ENCODE measurements at places on chromosomes 2 and 18. TPM values are rescaled to one million over a fixed set of nuclear protein-coding genes. Genes with fewer than 3 reads are reported as not detected.

The CTAGE1 gene
- not detected for total RNA-seq

GRCh38 chr2:129791712-129792111, 187.8 kb upstream of the RAB6C start:
- no peak for DNase-seq

DNA sequence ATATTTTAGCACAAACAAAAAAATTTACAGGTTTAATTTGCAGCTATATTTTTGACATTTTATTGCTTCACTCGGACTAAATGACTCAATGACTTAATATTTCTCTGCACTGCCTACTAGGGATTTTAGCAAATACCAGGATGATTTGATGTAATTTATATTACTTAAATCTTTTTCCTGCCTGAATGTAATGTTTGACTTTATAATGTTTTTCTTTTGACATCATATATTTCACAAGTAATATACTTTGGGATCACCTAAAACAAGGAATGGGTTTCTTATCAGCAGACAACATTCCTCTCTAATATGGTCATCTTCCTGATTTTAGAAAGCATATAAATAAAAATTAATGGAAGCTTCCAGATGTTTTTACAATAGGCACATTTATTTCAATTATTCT, 253.2 kb upstream of the EPC2 start:
- DNase-seq, result no peak

DNA sequence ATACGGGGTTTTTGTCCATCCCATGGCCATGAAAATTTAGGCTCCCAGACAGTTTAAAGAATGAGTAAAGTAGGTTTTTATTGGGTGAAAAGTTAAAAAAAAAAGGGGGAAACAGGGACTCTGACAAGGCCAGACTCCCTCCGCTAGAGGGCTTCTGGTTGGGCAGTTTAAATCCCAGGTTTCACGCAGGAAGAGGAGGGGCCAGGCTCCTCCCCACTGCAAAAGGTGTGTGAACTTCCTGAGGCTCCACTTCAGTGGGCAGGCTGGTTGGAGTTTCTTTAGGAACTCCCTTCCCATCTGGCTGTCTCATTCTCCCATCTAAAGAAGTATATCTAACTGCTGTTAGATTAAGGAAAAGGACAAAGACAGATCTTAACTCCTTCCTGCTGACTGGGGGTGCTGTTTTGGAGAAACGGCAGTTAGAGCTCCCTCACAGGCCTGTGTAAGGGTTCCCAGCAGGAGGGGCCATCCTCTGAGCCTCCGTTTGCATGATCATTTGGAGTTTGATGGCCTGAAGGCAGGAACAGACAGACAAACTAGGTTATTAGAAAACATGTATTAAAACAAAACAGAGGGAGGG, 1160.7 kb downstream of the CNTNAP5 start:
- DNase-seq, result no peak

- DNase-seq, result peak; percentile 71
Measured at GRCh38 chr2:210224941-210225672, at the start of gene ACADL. Gene ACADL, minus strand, starts transcription at chr2:210225447. Its CDS starts 184 bp downstream, at chr2:210225263.

GRCh38 chr2:109001201-109001600, 12.2 kb upstream of the EDAR start:
- no peak for DNase-seq

The TMEM247 gene
- total RNA-seq, result not detected

DNA sequence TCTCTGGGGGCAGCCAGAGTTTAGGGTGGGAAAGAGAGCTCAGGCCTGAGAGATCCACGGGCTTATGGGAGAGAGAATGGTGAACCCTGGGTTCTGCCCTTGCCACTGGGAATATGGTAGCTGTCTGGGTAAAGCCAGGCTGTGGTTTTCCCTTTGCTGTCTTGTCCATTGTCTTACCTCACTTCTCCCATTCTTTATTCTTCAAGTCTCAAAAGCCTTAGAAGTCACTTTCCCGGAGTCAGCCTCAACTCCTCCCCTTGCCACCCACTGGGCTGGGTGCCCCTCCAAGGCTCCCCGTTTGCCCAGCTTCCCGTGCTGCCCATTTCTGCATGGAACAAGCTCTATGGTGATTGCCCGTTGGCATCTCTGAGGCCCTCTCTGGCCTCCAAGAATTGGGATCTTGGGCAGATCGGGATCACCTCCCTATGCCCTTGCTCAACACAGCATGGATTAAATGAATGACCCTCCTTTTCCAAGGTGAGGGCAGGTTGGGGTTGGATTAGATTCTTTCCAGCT, 228.2 kb downstream of the HAUS1 start:
- DNase-seq, result no peak

The TMEM37 gene
- total RNA-seq, result 15.3 TPM

GRCh38 chr2:125427721-125428315, 1228.1 kb upstream of the GYPC start:
- no peak for DNase-seq

DNA sequence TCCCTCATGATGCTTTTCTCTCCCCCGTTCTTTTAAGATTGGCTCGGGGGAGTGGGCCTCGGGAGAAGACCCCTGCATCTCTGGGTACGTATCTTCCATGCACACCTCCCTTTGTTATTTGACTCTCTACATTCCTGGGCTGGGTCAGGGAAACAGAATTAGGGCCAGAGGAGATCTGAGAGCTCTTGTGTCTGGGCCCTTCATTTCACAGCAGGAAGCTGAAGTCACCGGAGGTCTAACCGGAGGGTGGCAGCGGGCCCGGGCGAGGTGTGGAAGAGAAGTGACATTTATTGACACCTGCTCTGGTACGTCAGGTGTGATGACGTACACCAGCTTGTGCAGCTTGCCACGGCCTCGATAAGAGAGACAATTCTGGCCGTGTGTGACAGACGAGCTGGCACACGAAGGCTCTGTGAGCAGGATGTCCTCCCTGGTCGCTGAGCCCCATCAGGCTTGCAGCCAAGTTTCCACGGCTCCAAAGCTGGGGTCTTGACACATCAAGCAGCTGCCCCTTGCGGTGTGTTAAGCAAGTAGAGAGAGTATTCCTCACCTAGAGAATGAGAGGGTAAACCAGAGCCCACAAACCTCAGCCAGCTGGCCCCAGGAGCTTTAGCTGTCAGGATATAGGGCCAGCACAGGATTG, 30.4 kb downstream of the TOGARAM2 start:
- peak; percentile 11 for DNase-seq

DNA sequence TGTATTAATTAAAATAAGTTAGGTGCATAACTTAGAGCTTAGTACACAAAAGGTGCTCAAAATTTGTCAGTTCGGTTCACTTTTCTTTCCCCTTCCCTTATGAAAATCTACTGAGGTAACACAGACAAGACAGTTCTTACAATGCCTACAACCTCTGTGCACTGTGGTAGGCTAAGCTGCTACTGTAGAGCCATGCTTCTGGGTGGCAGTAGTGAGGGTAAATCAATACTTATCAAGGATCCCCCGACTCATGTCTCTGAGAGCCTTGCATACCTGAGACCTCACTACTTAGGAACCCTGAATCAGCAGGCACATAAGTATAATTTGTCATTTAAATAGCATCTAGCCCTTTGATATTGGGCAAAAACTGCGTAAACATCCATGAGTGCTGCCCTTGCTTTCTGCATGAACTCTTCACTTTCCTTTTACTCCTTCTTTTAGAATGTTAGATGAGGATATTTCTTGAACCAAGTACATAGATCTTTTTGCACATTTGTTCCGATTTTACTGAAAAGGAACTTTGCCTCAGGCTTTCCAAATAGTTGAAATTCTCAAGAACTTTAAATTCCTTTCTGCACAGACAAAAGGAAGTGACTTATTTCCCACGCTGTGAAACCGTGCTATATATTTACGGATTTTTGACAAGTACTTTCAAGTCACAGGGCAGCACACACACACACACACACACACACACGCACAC, 234.4 kb downstream of the TRIB2 start:
- DNase-seq, result no peak

The GALR1 gene
- total RNA-seq, result 0.87 TPM

DNA sequence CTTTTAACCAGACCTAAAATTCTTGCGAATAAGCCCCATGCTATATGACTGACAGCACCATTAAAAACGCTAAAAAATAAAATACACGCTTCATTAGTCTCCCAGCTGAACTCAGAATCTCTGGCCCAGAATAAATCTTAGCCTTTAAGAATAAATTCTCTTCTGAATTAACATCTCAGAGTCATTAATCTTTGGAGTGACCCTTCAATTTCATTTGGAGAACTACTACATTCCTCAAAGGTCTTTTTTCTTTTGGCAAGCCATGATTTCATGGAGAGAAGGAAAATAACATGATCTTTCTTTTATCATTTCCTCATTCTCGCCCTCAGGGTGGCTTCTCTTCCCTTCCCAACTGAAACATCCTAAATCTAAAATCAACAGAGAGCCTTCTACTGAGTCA, 259.0 kb downstream of the AFF3 start:
- DNase-seq, result no peak

- DNase-seq, result no peak
Measured at GRCh38 chr18:54702686-54703085, 111.6 kb downstream of the DYNAP start.

GRCh38 chr2:27081984-27082772, 3.8 kb downstream of the EMILIN1 start:
- DNase-seq, result no peak

DNA sequence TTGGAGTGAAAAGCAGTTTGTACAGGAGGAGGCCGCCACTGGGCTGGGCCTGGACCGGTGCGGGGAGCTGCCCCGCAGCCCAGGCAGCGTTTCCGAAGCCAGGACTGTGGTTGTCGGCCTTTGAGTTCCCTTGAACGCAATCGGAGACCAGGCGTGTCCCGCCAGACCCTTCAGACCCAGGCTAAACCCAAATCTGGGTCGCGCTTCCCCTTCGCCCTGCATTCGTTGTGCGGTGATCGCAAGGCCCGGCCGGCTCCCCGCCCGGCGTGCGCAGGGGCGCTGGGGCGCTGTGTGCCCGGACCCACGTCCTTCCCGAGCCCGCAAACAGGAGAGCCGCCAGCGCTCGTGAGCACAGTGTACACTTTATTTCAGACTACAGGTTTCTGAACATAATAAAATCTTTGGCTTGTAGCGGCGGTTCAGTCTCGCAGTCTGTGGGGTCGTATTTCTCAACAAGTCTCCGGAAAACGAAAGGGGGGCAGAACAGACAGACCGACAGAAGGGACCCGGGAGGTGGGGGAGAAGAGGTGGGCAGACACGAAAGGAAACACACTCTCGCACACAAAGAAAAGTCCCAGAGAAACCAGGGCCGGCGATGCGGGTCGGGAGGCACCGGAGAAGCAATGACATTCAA, 5.5 kb downstream of the EN1 start:
- no peak for DNase-seq

- DNase-seq, result no peak
Measured at GRCh38 chr2:130756053-130756873, 923 bp downstream of the AMER3 start.

The PARD6G gene
- total RNA-seq, result 10.5 TPM

GRCh38 chr2:203783496-203784203, 77.2 kb downstream of the CD28 start:
- DNase-seq, result no peak

DNA sequence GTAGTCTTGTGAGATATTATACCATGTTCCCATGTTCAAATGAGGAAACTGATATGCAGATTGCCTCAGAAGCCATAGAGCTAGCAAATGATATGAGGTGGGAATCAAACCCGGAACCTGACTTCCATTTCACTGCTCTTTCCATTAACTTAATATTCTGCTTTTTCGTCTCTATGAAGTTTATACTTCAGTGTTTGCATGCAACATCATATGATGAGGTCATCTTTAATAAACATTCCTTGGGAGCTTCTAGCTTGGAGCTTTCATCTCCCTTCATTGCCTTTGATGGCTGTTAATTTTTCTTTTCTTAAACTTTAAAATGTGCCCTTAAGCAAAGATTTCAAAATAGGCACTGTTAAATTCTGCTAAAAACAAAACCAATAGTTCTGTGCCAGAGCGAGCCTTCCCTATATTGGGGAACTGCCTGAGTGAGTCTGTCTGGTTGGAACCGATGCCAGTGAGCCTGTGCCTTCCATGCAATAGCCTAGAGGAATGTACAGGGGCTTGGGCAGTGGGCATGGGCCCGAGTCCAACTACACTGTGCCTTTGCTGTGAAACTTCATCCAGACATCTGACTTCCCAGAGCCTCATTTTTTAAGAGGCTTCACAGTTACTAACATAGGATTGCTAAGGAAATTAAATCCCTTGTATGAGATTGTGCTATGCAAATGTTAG, 91.1 kb upstream of the TMEM200C start:
- DNase-seq, result no peak

DNA sequence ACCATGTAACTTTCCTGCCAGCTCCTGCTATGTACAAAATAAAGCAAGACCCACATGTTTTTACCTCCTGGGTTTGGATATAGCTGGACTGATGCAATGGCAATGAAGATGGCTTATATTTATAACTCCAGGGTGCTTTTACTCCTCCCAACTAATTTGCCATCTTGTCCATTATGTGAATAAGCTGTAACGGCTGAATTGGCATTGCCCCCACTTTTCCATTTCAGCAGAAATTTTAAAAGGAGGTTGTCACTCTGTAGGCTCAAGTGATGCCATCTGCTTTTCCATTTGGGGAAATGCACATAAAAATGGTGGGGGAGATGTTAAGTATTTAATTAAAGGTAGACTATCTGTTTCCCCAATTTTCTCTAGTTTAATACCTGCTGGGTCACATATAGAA, 345.5 kb downstream of the ERBB4 start:
- DNase-seq, result no peak

The ABCB11 gene
- not detected for total RNA-seq

GRCh38 chr2:150526827-150527226, 39.4 kb upstream of the RND3 start:
- DNase-seq, result no peak

The CEBPZOS gene
- total RNA-seq, result 28.2 TPM

The SUCLG1 gene
- 48.0 TPM for total RNA-seq

The NT5C1B gene
- total RNA-seq, result not detected

DNA sequence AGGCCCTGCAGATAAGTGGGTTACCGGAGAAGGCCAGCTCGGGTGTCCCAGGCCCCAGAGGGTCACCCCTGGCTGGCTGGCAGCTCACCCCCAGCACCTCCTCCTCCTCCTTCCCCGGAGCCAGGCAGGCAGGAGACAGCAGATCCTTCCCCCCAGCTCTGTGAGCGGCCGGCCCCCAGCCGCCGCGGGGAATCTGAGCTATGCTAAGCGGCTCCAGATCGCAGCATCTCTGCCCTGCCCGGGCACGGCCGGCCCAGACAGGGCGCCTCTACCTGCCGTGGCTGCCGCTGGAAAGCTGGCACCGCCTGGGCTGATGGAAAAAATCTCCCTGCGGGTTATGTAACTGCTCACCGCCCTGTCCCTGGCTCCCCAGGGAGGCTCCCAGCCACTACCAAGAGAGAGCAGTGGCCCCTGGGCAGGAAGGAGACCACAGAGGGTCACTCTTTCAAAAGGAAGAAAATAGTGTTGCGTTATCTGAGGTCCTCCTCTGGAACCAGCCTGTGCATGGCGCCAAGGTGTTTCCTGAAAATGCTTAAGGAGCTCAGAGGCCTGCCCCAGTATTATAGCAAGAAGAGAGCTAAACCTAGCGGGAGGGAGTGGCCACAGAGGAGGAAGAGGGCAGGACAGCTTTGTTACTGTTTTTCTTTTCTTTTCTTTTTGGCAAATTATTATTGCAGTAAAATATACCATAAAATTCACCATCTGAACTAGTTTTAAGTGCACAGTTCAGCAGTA, 179.0 kb downstream of the SMAD7 start:
- DNase-seq, result no peak

The HRH4 gene
- total RNA-seq, result not detected

GRCh38 chr2:23498943-23499342, 114.0 kb downstream of the KLHL29 start:
- no peak for DNase-seq

GRCh38 chr18:24734058-24734457, 273.6 kb downstream of the HRH4 start:
- DNase-seq, result peak; percentile 21

The SF3B6 gene
- 82.6 TPM for total RNA-seq

The MPV17 gene
- total RNA-seq, result 105 TPM

The EDAR gene
- total RNA-seq, result not detected

- no peak for DNase-seq
Measured at GRCh38 chr2:76251342-76251741, 540.6 kb upstream of the GCFC2 start.
